ENCODE measurements at places on chromosomes 12 and 14.

DNA sequence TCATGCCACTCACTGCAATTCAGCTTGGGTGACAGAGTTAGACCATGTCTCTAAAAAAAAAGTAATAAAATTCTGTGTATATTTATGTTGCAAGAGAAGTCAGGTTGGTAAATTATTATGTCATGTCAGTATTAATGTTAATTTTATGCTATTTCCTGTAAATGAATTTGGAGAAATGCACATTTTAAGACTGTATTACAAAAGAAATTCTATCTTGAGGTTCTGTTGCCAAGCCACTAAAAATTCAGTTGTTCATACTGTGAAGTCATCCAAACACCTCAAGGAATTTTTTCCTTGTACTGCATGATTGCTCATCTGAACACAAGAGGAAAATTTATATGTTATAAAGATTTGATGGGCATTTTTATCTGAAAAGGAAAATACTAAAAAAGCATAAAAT, 23.3 kb upstream of the HMGA2 start:
- peak; percentile 77 for DNase-seq

- no peak for DNase-seq
Measured at GRCh38 chr12:45540661-45541341, 188.7 kb upstream of the ARID2 start.

DNA sequence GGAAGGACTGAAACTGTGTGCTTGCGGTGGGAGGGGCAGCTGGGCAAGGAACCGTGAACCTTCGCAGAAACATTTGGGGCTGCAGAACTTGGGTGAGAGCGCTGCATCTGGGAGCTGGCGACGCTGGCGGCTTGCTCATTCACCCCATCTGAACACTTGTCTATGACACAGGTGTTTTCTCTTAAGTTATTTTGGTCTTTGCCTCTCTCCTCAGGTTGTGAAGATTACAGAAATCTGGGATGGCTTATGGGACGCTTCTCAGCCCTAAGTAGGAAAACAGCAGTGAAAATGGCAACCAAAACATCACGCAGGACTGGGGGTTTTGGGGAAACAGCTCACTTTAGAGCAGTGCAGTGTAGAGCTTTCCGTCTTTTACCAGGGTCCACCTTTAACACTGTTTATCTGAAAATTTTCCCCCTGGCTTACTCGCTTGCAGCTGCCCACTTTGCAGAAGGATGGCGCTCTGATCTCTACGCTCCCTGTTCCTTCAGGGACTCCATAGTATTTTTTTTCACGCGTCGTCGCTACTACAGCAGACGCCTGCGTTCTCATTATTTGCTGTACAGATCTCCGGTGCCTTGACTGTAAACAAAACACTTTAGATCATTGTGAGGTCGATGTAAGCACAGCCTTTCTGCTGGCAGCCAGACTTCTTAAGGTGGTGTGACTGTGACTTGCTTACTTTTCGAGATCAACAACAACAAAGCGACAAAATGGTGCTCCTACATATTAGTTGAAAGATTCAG, 2.7 kb upstream of the CDKN1B start:
- peak; percentile 39 for DNase-seq

DNA sequence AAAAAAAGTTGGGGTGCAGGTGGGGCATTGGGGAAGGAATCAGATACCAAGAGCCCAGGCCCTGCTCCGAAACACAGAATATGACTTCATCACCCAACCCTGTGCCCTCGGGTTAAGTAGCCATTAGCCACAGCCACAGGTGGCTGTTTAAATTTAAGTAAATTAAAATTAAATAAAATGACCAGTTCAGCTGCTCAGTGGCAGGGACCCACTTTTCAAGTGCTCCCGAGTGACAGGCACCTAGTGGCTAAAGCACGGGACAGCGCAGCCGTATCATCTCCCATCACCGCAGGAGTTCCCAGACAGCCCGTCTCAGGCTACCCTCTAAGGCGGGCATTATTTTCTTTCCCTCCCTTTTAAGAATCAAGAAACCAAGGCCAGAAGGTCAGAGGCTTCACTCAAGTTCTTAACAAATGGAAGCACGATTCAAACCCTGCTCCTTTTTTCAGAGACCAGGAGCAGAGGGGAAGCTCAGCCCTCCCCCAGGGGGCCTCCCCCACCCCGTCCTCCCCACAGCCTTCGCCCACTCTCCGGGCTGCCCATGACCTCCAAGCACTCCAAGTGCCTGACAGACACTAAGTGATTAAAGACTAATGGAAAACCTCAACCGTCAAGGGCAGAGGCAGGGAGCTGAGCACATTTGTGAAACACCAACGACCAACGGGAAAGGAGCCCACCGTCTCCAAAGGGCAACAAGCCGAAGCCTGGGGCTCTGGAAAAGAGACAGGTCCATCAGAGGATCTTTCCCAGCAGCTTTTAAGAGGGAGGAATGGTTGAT, 5.2 kb downstream of the NCOR2 start:
- DNase-seq: no peak

- no peak for DNase-seq
Measured at GRCh38 chr12:14048941-14049545, 67.6 kb upstream of the GRIN2B start.

Measured in fibroblast of lung (primary cell).